ENCODE measurements at places on chromosomes 4 and X.

GRCh38 chr4:182853731-182854330, 63.4 kb downstream of the DCTD start:
- DNase-seq, result no peak

DNA sequence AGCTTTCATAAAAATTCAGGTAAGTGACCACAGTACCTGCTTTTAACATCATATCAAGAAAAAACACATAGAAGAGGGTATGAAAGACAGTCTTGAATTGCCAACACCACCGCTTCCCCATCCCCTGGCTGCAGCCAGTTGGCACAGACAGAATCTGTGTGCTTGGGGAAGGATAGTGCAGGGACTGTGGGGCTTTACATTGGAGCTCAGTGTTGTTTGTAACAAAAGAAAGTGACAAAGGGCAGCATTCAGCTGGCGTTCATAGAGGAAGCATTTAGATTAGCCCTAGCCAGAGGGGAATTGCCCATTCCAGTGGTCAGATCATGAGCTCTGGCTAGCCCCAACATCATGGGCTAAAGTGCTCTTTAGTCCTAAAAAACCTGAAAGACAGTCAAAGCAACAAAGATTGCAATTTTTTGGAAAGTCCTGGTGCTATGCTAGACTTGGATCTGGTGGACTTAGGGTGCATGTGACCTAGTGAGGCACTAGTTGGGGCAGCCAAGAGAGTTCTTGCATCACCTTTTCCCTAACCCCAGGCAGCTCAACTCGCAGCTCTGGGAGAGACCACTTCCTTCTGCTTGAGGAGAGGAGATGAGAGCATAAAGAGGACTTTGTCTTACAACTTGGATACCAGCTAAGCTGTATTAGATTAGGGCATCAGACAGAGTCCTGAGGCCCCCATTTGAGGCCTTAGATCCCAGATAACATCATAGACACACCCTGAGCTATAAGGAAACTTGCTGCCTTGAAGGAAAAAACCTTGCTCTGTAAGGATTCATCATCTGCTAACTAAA, 1602.4 kb upstream of the ADGRL3 start:
- DNase-seq, result no peak

- no peak for DNase-seq
These were observed 21.7 kb upstream of the GEMIN8 start for GRCh38 chrX:14051416-14051815.

DNA sequence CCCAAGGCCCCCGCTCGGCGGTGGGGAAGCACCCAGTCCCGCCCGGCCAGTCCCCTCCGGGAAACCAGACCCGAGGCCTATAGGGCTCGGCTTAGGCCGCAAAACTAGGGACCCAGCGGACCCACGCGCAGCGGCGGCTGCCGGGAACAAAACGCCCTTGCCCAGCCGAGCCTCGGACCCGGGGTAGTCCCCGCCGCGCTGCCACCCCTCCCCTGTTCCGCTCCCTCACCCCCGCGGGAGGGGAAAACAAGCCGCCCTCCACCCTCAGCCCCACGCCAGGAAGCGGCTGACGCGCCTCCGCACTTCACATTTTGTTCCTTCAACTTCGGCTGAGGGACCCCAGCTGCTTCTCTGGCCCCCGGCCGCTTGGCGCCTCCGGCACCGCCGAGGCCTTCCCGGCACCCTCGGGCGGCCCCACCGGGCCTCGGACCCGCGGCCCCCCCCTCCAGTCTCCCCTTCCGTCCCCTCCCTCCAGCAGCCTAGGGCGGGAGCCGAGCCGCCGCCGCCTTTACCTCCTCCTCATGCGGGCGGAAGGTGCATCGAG, 694 bp downstream of the PDS5A start:
- DNase-seq, result no peak

- no peak for DNase-seq
These were observed 135.2 kb upstream of the EDNRA start for GRCh38 chr4:147345662-147346061.

DNA sequence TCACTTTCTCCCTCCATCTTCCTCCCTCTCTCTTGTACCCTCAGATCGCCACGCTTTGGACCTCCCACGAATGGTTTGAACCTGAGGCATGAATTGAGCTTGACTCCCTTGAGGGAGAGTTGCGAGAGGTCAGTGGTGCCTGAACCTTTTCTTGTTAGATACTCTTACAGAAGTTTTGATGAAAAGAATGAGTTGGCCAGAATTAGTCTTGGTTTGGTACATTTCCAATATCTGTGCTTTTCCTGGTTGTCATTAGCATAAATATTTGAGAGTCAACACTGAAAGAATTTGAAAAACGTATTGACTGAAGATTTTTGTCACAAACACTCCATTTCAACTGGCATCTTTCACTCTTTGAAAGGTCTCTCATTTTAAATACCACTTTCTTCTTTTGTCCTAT, 510.6 kb upstream of the DIPK2B start:
- no peak for DNase-seq

GRCh38 chrX:18573556-18573955, 98.4 kb downstream of the RS1 start:
- DNase-seq, result no peak

- DNase-seq, result no peak
These were observed 3.3 kb downstream of the HAND2 start for GRCh38 chr4:173526724-173527102.
